Stimulated activated CD4-positive, alpha-beta T cell treated with anti-CD3 and anti-CD28 coated beads, Interleukin-4, amount 100 ng/mL, for 48 hours (primary cell): ENCODE measurements at places on chromosomes 1 and 21.

DNA sequence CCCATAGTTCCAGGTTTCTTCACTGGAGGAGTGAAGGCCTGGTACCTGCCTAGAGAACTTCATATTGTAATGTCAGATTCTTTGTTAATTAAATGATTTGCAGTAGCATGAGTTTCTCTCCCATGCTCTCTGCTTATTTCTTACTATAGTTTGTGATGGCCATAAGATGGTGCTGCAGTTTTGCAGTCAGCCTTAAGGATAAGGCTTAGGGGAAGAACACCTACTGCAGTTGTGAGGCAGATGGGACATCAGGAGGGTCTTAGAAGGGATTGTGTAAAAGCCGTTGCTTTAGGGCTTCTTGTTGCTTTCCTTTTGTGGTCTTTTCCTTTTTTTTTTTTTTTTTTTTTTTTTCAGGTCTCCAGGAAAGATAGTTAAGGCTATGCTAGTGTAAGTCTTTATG is 61.8 kb downstream of the MACF1 start:
- DNase-seq, result no peak

DNA sequence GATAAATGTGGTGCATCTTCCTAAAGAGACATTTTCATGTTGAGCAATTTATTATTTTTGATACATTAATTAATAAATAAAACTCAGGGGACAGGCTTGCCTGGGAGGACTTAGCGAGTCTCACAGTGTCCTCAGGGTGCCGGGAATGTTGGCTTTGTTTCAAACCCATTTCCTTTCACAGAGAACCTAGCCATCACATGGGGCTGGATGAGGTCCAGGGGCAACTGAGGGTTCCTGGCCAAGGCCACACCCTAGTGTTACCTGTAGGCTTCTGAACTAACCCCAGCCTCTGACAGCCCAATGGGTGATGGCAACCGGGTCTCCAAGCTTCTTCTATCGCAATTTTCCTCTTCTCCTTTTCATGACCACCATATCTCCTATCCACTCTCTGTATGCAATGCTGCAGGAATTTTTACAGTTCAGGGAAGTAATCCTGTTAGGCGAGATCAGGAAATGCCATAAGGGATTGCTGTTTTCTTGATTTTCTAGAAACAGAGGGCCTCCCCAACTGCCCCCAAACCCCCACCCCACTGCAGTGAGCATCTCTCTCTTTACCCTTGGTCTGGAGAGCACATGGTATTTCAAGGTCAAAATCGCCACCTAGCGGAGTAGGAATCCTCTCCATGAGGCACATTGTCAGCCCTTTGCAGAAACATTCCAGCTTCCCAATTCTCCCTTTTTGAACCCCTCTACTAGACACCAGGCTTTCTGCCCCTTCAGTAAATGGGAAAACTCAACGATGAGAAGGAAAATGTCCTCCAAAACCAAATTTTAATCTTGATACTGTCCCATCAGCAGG is 22.1 kb upstream of the SMYD3 start:
- no peak for DNase-seq

- DNase-seq, result no peak
Measured at GRCh38 chr1:201433609-201434008, 12.1 kb upstream of the TNNI1 start.

DNA sequence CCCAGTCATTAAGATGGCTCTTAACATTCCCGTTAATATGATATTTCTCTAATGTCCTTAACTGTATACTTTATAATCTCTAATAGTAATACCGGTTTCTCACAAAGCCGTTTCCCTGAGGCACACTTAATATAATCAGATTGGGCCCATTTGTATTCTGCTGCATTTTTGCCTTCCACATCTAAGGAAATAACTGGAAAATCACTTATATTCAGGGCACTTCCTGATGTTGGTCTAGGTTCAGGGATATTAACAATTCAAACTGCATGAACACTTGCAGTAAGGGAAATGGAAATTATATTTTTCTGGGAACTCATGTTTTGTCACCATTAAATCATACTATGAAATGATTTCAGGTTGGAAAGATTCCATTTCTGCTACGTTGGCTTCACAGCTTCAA is 119.8 kb downstream of the TPR start:
- no peak for DNase-seq

DNA sequence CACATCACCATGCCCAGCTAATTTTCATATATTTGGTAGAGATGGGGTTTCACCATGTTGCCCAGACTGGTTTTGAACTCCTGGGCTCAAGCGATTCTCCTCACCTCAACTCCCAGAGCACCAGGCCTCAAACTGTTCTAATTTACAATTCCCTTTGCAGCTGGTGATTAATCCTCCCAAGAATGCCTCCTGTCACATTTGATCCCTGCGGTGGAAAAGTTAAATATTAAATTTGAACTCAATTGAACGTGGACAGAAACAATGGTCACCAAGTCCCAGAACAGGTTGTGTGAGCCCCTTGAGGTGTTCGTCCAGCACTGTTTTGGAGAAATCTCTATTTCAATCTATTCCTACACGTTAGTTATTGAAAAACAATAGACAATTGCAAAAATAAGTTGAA is 2.0 kb upstream of the ANKRD35 start:
- DNase-seq, result no peak

- DNase-seq, result no peak
Measured at GRCh38 chr1:44077421-44077820, 41.2 kb upstream of the KLF17 start.

DNA sequence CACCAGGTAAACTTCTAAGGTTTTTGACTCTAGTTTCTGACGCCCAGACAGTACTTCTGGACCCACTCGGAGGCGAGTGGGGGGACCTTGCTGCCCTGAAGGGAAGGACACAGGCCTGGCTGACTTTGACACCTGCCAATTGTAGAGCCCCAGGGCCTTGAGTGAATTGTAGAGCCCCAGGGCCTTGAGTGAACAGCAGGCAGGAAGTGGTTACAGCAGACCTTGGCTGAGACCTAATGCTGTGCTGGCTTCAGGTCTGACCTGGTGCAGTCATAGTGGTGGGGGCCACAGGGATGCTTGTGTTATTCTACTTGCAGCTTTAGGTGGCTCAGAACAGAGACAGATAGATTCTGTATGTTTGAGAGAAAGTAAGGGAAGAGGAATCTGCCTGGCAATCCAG is 344.3 kb downstream of the DUSP10 start:
- no peak for DNase-seq

DNA sequence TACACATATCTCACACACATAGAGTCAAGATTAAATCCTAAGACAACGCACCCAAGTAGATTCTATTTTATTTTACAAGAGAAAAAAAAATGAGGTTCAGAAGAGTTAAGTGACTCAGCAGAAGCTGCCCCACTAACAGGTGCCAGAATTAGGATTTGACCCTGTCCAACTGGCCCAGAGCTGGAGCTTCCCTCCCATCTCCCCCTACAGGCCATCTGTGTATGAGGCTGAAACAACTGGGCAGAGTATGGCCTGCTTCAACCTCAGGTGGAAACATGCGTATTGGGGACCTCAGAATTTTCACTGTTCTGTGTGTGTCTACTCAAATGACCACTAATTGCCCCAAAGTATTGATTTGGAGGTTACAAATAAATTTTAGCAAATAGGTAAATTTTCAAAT is 29.9 kb downstream of the PSMG1 start:
- no peak for DNase-seq

DNA sequence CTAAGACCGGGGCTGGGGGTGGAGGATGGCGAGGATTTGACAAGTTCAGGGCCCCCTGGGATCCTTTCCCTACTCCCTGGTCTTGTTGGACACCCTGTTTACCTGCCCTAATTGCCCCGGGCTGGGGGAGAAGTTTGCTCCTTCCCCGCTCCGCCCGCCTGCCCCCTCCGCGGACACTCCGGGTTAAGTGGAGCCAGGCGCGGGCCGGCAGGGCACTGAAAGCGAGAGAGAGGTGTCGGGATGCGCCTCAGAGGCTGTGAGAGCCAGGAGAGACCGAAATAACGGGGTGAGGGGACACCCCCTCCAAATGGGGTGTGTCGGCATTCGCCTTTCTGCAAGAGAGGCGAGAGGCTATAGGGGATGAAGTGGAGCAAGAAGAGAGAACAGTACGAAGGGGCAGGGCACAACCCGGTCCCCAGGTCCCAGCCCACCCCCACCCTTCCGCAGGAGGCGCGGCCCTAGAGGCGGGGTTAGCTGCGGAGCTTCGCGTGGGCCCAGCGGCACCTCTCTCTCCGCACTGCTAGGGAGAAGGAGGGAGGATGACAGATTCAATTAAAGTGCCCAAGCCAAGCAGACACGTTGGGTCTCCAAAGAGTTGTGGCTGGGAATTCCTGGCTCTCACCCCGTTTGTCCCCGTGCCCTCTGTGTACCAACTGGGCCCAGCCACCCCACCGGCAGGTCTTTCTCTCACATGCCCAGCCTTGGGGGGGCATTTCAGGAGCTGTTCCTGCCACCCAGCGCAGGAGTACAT is 3.8 kb downstream of the EFNA3 start:
- DNase-seq, result no peak

DNA sequence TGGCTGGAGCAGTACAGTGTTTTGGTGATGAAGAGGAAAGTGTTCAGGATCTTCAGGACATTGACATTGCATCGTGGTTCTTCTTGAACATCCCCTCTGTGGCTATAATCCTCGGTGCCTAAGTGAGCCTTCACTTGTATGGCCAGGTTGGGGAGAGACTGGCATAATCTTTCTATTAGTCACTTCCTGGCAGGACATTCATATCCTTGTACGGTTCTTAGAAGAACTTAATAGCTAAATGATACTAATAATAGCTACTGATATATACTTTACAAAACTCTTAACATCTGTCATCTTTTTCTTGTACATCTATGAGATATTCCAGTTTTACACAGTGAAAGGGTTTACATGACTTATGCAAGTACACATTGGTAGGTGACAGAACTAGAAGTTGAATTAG is 35.8 kb downstream of the CELF3 start:
- DNase-seq, result no peak

GRCh38 chr1:184990204-184990603 is 15.9 kb upstream of the NIBAN1 start:
- DNase-seq, result no peak

DNA sequence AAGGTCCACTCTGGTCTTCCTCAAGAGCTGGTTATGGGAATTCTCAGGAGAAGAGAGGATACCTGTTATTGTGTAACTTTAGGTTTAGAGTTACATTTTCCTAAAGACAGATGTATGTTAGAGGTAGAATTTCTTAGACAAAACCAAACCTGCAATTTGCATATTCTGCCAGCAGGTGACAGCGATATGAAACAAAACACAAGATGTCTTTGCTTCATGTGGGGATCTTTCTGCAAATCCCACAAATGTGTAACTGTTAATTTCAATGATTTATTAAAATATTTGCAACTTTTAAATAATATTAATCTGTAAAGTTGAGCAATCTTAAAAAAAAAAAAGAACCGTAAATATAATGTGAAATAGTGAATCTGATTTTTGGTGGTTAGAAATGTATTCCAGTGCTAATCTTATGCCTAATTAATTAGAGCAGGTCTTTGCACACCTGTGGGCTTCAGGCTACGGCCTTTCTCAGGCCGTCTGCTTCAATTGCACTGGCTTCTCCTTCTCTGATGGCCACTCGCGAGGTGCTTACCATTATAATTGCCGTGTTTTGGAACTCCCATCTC is 33.4 kb downstream of the FAM78B start:
- no peak for DNase-seq

DNA sequence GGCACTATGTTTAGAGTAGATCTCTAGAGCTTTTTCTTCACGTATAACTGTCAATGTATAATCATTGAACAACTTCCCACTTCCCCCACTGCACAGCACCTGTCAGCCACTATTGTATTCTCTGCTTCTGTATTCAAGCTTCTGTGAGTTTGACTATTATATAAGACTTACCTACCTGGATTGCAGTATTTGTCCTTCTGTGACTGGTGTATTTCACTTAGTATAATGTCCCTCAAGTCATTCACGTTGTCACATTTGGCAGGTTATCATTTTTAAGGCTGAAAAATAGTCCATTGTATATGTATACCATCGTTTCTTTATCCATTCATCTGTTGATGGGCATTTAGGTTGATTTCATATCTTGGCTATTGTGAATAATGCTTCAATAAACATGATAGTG is 969.5 kb upstream of the B3GALT2 start:
- no peak for DNase-seq

DNA sequence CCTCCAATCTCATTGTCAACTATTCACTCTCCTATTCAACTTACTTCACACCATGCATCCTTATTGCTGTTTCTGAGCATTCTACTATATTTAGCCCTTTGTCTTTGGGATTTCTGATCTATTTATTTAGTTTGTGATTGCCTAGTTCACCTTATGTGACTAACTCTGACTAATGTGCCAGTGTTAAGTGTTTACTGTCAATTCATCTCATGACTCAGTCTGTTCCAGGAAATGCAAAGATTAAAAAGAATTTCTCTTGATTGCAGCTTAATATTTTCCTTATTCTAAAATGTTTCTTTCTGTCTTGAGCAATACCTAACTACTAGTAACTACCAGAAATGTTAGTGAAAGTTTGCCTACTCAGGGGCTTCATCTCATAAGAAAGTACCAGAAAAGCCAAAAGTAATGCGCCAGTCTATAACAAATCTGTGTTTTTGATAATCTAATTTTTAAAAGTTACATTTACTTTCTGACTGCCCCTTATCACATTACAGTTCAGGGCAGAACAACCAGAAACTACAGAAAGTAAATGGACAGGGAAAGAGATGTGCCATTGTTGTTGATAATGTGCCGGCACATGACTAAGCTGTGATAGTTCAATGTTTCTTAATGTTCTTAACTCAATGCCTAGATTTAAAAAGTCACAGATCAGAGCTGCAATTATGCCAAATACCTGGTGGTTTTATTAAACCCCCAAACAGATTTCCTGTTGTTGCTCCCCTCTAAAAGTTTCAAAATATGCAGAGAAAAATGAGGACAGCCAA is 556.5 kb downstream of the PTBP2 start:
- no peak for DNase-seq

DNA sequence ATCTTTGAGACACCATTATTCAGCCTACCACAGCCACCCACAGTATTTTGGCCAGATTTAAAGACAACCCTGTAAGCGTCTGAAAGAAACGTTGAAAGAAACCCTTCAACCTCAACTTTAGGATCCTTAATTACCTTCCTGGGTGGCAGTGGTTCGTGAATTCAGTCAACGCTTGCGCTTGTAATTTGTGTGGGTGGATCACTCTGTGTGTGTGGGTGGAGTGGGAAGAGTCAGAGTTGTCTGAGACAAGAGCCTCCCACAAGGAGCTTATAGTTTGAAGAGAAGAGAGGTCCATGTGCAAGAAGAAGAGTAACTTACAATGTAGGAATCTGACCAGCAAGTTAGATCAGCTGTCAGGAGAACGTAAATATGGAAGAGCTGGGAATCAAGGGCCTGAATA is 8.4 kb downstream of the COQ8A start:
- DNase-seq, result no peak
